Posterior cingulate gyrus (tissue), 11 donors: ENCODE measurements at places on chromosomes 6 and 20.

GRCh38 chr20:63957690-63958441 lies 1.6 kb upstream of the UCKL1 start:
- DNase-seq = no peak

DNA sequence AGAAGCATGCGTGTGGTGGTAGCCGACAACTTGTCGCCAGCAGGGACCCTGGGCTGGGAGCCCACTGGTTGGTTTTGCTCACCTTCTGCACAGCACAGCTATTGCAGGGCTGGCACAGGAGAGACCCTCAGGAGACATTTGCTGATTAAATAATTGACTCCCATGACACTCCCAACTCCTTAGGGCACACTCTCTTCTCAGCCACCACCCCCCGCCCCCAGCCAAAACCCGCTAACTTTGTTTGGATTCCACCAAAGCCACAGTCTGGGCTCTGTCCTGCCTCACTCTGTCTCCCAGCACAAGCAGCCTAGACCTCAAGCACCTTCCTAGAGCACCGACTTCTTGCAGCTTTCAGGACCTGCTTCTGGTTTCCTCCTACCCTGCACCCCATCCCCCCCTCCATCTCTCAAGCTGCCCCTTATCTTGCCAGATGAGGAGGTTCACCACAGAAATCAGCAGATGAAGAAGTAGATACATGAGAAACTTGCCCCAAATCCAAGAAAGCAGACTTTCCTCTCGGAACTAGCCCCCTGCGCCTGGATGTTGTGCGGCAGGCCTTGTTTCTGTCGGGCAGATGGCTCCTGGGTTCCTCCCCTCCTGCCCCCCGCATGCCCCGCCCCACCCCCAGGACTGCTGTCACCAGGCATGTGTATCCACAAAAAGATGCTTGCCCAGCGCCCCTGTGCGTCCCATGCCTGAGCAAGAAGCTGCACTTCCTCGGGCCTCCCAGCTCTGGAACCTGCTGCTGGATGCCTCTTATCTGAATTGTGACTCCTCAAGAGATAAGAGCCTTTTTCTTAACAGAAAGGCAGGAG lies 35.0 kb upstream of the CD93 start:
- DNase-seq = peak; percentile 49

- no peak for DNase-seq
Observed at GRCh38 chr6:101758368-101758767, 364.9 kb downstream of the GRIK2 start.

GRCh38 chr20:36062799-36063198 lies 91.7 kb upstream of the EPB41L1 start:
- DNase-seq = no peak

DNA sequence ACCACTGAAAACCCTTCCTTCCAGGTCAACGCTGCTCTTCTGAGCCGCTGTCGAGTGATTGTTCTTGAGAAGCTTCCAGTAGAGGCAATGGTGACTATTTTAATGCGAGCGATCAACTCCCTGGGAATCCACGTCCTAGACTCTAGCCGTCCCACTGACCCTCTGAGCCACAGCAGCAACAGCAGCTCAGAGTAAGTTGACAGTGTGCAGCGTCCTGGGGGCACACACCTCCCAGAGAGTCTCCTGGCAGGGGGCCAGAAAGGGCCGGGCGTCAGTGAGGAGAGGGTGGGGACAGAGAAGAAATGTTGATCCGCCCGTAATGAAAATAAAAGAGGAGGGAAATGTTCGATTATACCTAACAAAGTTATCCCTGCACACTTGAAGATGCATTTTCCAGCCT lies 5.0 kb downstream of the WRNIP1 start:
- DNase-seq = no peak

DNA sequence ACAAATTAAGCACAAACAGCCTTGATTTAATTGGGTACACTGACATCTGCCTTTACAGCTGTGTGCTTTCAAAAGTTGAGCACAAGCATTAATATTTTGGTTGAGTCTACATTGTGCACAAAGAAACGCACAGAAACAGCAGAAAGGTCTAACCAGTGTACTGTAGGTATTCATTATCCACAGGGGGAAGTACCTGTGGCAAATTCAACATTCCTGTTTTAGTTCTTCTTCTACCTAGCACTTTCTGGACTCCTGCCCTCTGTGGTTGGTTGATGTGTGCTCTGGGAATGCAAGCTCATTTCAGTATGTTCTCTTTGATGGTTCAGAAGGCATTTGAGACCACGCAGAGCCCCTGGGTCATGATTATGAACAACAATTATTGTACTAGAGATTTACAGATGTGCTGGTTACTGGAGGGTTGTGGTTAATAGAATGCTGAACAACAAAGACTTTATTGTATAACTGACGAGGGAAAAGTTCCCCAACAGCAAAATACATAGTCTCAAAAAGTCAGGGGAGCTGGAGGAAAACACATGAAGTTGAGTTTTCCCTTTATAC lies 26.6 kb upstream of the DAAM2 start:
- no peak for DNase-seq

GRCh38 chr6:132937466-132937906 lies 123.1 kb downstream of the RPS12 start:
- no peak for DNase-seq

DNA sequence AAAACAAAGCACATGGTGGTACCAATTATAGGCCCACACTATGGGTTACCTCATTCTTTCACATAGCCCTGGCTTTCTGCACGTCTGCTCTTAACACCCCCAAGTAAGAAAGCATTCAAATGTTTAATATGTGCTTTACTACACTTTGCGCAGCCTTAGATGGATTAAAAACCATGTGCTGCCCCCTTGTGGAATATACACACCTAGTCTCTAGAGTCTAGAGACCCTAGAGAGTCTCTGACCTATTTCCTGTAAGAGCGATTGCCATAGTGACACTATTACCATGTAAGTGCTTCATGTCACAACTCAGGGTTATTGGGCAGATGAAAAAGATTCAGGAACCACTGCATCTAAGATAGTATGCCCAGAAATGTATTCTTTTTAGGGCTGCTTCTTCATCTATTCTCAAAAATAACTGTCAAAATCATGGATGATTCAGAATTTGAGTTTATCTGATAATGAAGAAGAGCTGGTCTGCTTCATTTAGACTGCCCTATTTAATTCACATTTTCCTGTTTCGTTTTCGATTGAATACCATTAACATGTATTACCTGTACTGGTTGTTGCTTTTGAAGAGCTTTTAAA lies 186.3 kb downstream of the ADGB start:
- no peak for DNase-seq

DNA sequence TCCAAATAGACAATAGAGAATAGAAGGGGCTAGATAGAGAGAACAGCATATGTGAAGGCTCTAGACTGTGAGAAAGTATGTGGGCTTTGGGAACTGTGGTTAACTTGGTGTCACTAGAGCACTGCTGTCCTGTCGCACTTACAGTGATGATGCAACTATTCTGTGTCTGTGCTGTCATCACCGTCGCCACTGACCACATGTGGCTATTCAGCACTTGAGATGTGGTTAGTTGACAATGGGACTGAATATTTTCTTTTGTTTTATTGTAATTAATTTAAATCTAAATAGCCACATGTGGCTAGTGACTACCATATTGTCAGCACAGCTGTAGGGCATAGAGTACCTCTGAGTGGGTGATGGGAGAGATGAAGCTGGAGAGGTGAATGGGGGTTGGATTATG lies 39.0 kb upstream of the IFNGR1 start:
- DNase-seq = no peak

GRCh38 chr6:157716251-157716995 lies 106.6 kb upstream of the SNX9 start:
- no peak for DNase-seq

DNA sequence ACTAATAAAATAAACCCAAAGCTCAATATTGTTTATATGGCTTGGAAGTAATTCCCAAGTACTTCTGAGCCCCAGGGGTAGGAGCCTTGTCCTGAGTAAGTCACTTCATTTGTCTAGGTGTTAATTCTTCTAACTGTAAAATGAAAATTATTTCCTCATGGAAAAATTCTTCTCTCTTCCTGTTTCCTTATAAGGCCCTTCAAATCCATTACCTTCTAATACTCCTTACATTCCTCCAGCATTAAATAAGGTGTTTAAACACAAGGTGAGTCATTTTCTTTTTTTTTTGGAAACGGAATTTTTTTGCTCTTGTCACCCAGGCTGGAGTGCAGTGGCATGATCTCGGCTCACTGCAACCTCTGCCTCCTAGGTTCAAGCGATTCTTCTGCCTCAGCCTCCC lies 41.9 kb downstream of the PRR18 start:
- no peak for DNase-seq

- no peak for DNase-seq
Observed at GRCh38 chr20:9145142-9145541, 76.3 kb downstream of the PLCB4 start.

- no peak for DNase-seq
Observed at GRCh38 chr6:153167061-153167891, 36.2 kb upstream of the RGS17 start.

GRCh38 chr6:156652231-156652750 lies 124.9 kb upstream of the ARID1B start:
- DNase-seq = no peak

GRCh38 chr6:144334150-144334708 lies 49.1 kb downstream of the UTRN start:
- no peak for DNase-seq

- DNase-seq = no peak
Observed at GRCh38 chr6:42332916-42333315, 115.3 kb upstream of the MRPS10 start.

DNA sequence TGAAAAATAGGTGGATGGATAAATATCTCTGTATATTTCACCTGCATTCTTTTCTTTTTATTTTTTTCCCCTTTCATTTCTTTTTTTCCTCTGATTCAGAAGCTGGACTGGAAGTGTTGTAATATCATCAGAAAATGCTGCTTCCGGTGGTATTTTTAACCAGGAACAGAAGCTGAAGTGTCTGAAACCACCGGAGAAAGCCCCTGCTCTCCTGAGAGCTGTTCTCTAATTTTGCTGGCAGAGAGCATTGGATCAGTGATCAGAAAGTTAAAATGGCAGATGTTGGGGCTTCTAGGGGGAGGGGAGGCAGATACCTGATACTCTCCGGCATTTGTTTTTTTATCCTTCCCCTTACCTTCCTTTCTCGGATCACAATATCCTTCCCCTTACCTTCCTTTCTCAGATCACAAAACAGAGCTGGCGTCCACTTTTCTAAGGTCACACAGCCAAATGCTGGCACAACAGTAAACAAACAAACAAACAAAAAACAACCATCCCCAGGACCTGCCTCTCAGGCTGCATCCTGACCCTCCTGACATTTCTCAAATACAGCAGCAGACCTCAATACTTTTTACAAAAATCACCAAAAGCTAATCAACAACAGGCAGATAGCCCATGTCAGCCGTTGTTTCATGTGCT lies 143.2 kb upstream of the ZNF217 start:
- no peak for DNase-seq

- DNase-seq = no peak
Observed at GRCh38 chr6:144377586-144378210, 92.6 kb downstream of the UTRN start.

DNA sequence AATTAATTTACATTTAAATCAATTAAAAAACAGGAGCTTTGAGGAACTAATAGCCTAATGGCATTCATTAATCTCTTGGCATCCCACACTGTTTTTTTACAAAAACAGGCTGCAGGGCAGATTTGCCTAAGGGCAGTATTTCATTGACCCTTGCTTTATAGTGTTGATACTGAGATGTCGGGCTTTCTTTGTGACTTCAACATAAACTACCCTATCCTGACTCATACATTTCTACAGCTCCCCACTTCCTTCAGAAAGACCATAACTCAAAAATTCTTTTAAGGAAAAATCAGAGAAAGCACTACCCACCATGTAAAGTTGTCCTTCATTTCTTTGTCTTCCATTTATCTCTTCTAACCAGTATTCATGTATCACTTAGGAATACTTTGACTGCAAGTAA lies 92.2 kb upstream of the NT5E start:
- DNase-seq = no peak

DNA sequence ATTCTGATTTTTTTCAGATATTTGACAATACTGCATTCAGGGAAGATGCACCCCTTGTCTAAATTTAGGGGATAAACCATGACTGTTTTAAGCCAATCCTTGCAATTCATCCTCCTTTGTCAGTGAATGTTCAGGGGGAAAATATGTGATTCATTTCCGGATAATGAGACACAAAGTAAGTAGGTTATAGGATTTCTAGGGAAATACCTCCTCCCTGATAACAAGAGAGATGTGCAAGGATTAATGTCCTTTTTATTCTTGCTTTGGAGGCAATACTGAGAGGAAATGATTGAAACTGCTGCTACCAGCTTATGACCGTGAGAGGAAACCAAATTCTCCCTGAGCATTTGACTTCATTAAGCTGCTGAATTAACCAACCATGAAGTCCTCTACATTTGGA lies 161.3 kb upstream of the EYA4 start:
- no peak for DNase-seq

GRCh38 chr6:117304446-117304845 lies 39.1 kb downstream of the VGLL2 start:
- no peak for DNase-seq

GRCh38 chr20:61049684-61050083 lies 202.4 kb upstream of the CDH4 start:
- DNase-seq = no peak

DNA sequence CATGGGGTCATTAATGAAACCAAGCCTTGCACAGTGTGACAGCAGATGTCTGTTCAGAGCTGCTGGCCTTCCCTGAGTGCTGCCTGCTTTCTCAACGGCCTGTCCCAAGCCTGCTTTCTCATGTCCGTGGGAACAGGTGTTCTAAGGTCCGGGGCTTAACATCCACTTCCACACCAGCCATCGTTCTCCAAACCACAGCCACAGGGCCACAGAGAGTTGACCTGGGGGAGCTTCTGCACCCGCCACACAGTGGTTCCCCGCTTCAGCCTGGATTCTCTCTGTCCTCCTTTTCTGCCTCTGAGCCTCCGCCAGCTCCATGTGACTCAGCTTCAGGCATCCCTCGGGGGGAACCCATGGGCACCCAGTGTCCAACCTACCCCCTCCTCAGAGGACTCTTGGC lies 26.9 kb upstream of the PPP1R3G start:
- no peak for DNase-seq

DNA sequence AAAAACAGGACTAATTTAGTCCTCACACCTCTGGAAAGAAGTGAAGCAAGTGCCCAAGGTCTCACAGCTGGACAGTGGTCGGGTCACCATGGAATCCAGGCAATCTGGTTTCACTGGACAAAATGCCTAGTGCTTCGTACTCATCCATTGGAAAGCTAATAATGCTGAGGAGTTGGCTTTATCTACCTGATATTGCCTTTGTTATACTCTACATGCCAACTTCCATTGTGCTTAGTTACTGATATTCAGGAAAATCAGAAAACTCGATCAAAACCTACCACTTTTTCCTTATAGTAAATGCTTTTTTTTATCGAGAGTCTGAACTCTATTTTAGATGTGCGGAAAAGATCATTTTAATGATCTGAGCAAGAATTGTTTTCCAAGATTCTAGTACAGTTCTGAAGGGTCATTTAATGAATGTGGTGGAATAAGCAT lies 966 bp downstream of the CFAP206 start:
- DNase-seq = no peak

GRCh38 chr6:132932588-132932987 lies 118.2 kb downstream of the RPS12 start:
- no peak for DNase-seq

- no peak for DNase-seq
Observed at GRCh38 chr6:140980265-140980887, 1152.3 kb upstream of the GJE1 start.
